ENCODE measurements at places on chromosomes 6 and 20.

GRCh38 chr6:2482773-2483172 is 237.4 kb upstream of the GMDS start:
- no peak for DNase-seq

GRCh38 chr6:142912125-142912524 is 32.9 kb downstream of the HIVEP2 start:
- DNase-seq, result no peak

DNA sequence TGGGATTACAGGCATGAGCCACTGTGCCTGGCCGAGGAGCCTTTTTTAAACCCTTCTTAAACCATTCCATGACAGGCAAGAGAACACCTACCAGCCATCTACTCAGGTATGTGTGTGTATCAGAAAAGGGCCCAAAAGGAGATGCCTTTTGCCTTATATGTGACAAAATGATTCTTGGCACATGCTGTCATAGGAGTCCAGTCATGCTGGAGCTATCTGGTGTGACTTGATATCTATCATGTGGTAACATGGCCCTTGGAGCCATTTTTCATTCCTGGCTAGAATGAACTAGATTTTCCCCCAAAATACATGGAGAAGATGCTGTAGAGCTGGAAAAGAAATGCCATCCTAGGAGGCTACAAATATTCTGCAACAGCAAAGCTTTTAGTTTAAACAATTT is 129.1 kb downstream of the DST start:
- no peak for DNase-seq

GRCh38 chr6:43247114-43247999 is 4.1 kb downstream of the TTBK1 start:
- DNase-seq, result peak; percentile 38

- no peak for DNase-seq
Measured at GRCh38 chr6:51335543-51335942, 516.9 kb downstream of the TFAP2B start.

DNA sequence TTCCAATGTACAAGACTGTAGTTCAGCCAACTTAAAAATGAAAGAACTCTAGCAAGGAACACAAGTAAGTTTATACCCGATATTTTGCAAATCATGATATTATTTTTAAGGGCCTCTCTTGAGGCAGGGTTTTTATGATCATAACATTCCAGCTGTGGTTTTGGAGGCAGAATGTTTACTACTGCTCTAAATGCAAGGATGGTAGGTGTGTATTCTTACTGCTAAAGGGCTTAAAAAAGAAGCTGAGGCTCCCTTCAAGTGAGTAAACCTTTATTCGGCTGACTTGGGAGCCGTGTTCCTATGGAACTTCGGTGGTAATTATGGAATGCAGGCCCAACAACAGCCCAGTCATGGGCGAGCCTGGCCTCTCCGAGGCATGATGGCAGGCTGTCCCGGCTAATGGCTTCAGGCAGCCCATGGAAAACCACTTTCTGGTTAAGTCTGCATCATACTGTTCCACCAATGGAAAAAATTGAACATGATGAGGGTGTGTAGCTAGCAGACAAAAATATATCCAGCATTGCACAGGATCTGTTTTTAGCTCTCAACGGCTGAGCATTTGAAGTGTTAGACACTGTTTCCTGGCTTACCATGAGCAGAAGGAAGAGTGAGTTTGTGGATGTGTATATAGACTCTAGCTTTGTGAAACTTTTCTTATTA is 111.5 kb downstream of the TIAM2 start:
- no peak for DNase-seq

- DNase-seq, result peak; percentile 26
Measured at GRCh38 chr6:139364302-139364981, 10.0 kb downstream of the CITED2 start.

DNA sequence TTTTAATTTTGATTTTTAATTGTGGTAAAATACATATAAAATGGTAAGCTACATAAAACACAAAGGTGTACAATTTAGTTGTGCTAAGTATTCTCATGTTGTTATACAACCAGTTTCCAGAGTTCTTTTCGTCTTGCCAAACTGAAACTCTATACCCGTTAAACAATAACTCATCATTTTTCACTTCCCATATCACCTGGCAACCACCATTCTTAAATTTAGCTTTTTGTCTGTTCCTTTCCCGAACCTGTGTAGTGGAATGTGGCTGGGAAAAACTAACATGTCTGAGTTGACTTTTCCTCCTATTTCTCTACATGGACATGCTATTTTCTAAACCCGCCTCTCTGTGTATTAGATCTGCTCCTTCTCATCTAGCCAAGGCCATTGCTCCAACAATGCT is 27.6 kb downstream of the RPRD1B start:
- no peak for DNase-seq

DNA sequence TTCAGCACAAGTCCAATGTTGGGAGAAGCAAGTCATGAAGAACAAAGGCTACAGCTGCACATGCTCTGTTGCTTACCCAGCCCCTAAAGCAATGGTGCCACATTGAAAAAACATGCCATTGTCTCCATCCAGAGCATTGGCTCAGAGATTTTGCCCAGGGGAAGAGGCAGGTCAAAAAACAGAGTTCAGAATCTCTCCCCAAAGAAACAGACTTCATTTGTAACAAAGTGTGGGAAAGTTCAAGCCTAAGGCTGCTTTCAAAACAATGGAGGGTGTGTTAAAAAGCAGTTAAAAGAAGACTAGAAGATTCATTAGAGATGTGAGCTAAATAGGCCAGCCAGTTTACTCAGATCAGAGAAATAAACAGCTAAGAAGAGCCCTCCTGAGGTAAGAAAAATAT is 63.6 kb downstream of the DZANK1 start:
- no peak for DNase-seq

GRCh38 chr6:129686941-129687627 is 22.9 kb downstream of the ARHGAP18 start:
- DNase-seq, result no peak

- no peak for DNase-seq
Measured at GRCh38 chr6:120039664-120040063, 690.1 kb upstream of the MAN1A1 start.

- no peak for DNase-seq
Measured at GRCh38 chr6:52243282-52243893, 912 bp downstream of the IL17F start.

GRCh38 chr20:11965602-11966001 is 47.9 kb downstream of the BTBD3 start:
- no peak for DNase-seq

DNA sequence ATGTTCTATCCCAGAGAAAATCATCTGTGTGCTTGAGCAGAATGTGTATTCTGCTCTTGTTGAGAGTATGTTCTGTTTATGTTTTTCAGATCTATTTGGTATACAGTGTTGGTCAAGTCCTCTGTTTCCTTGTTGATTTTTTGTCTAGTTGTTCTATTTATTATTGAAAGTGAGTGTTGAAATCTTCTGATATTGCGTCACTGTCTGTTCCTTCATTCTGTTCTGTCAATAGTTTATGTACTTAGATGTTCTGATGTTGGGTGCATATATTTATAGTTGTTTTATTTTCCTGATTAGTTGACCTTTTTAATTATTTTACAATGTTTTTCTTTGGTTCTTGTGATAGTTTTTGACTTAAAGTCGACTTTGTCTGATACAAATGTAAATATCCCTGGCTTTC is 458.7 kb upstream of the HSF2 start:
- DNase-seq, result no peak

- DNase-seq, result no peak
Measured at GRCh38 chr20:62964700-62965099, 12.2 kb downstream of the SLC17A9 start.
